ENCODE measurements at places on chromosomes 3 and 15. TPM values are rescaled to one million over a fixed set of nuclear protein-coding genes. Genes with fewer than 3 reads are reported as not detected.
A peak's percentile ranks its signal among the peaks of the same experiment; 100 is the strongest.

GPR149 gene
- not detected for total RNA-seq

- H3K4me3 ChIP-seq: no peak overlapping the region
- no peak for DNase-seq
- no peaks in the 10 kb centered on the region for H3K4me1 ChIP-seq
- peaks cover 6% of the 10 kb centered on the region for H3K27me3 ChIP-seq
These were observed 6.7 kb upstream of the NCEH1 start for GRCh38 chr3:172717493-172718088.

- H3K4me1 ChIP-seq: peaks cover 26% of the 10 kb centered on the region
- peak; percentile 91 for DNase-seq
- peaks cover 10% of the 10 kb centered on the region for H3K36me3 ChIP-seq
- peak within 1 kb of the TSS; percentile 95 for H3K27ac ChIP-seq
These were observed at the start of gene BBX for GRCh38 chr3:107522510-107523288. Gene BBX, plus strand, starts transcription at chr3:107522962. Its CDS starts 187,499 bp downstream, at chr3:107710461.

- no peak for DNase-seq
- no peaks in the 10 kb centered on the region for H3K27me3 ChIP-seq
- H3K4me3 ChIP-seq: no peak overlapping the region
- H3K36me3 ChIP-seq: peaks cover 3% of the 10 kb centered on the region
These were observed 2.4 kb downstream of the TNNC1 start for GRCh38 chr3:52451237-52452083.

MAP1A gene
- 5.6 TPM for total RNA-seq

ZNF197 gene
- 15.6 TPM for total RNA-seq

DNA sequence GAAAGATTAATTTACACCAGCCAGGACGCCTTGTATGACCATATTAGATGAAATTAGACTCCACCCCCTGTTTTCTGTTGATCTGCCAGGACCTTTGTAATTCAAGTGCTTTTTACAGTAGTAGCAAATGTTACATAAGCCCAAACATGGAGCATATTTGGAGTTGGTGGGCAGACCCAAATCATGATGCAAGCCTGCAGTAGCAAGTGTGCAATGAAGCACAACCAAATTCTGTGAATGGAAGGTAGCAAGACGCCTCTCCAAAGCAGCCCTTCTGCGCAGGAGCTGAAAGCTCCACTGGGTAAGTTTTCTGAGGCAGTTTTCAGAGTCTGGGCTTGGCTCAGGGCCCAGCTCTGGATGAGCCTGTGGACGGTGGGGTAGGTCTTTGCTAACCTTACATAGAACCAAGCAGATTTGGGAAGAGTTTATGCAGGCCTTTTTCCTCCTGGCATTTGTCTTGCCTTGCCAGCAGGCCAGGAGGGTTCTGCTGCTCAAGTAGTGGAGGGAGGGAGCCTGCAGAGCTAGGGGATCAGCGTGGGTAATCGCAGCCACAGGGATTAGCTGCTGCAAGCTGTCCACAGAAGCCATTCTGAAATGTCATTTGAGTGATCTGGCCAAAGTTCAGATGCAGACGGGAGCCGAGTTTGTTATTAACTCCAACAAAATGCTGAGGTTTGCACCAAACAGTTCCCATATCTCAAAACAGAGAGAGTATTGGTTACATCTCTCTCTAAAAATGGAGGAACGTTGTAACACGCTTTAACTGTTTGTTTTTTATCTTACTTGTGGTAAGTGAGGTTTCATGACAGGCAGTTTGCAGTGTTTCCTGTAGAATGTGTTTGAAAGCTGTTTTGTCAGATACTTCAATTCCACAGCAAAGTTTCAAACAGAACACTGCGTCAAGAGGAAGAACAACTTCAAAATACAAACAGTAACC lies 55.4 kb downstream of the PSMD6 start:
- H3K4me1 ChIP-seq: peaks cover 85% of the 10 kb centered on the region
- H3K4me3 ChIP-seq: peak overlapping the region; percentile 79
- peak; percentile 51 for DNase-seq

GRCh38 chr3:113514265-113514769 lies 639 bp downstream of the SPICE1 start:
- no peak for DNase-seq
- H3K27me3 ChIP-seq: peaks cover 16% of the 10 kb centered on the region
- peaks cover 11% of the 10 kb centered on the region for H3K4me1 ChIP-seq
- no peak overlapping the region for H3K27ac ChIP-seq
- H3K36me3 ChIP-seq: peaks cover 9% of the 10 kb centered on the region

BRK1 gene
- total RNA-seq: 113 TPM

- no peak for DNase-seq
- no peak overlapping the region for H3K4me3 ChIP-seq
- H3K27ac ChIP-seq: no peak overlapping the region
- H3K36me3 ChIP-seq: no peaks in the 10 kb centered on the region
- no peaks in the 10 kb centered on the region for H3K4me1 ChIP-seq
These were observed 781.6 kb upstream of the CFAP20DC start for GRCh38 chr3:59831394-59831793.

GRCh38 chr3:120559242-120560061 lies 36.7 kb upstream of the NDUFB4 start:
- H3K4me3 ChIP-seq: peak overlapping the region; percentile 31
- H3K36me3 ChIP-seq: no peaks in the 10 kb centered on the region
- peaks cover 11% of the 10 kb centered on the region for H3K4me1 ChIP-seq

COL8A1 gene
- not detected for total RNA-seq

DNA sequence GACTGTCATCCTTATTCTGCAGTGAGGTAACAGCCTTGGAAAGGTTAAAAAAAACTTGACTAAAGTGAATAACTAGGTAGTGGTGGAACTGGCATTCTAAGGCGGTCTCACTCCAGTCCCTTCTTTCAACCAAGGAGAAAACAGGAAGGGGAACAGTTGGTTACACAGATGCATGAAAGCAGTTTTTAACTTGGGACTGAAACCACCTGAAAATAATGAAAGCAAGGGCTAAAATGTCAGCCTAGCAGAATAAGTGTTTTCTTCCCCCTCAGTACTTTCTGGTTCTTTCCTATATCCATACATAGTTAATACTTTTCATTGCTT lies 748 bp upstream of the AVEN start:
- H3K27me3 ChIP-seq: no peaks in the 10 kb centered on the region
- H3K36me3 ChIP-seq: no peaks in the 10 kb centered on the region
- peak overlapping the region; percentile 67 for H3K27ac ChIP-seq

DNA sequence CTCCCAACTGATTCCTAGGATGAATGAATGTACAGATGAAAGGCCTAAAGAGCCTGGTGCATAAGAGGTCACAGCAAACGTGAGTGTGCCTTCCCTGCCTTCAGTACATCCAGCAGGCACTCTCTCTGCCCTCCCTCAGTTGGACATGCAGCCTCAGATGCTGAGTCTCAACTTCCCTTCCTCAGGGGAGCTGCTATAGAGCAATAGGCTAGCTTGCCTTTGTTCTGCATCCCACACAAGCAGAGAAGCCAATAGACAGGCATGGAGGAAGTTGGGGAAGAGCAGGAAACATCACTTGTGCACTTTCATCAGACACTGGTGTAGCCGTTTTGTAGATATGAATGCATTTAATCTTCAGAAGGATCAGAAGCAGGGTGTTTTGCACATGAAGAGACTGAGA lies 147.5 kb upstream of the THBS1 start:
- no peaks in the 10 kb centered on the region for H3K36me3 ChIP-seq
- H3K4me3 ChIP-seq: no peak overlapping the region
- H3K27me3 ChIP-seq: peaks cover 40% of the 10 kb centered on the region
- DNase-seq: no peak
- H3K4me1 ChIP-seq: peaks cover 2% of the 10 kb centered on the region

- peaks cover 6% of the 10 kb centered on the region for H3K27me3 ChIP-seq
- H3K36me3 ChIP-seq: no peaks in the 10 kb centered on the region
- H3K4me3 ChIP-seq: no peak overlapping the region
- no peaks in the 10 kb centered on the region for H3K4me1 ChIP-seq
These were observed 30.4 kb upstream of the WWTR1 start for GRCh38 chr3:149688122-149688757.

- no peak overlapping the region for H3K4me3 ChIP-seq
- H3K36me3 ChIP-seq: no peaks in the 10 kb centered on the region
- no peaks in the 10 kb centered on the region for H3K4me1 ChIP-seq
These were observed 328.3 kb downstream of the MFSD1 start for GRCh38 chr3:159130108-159130507.

DNA sequence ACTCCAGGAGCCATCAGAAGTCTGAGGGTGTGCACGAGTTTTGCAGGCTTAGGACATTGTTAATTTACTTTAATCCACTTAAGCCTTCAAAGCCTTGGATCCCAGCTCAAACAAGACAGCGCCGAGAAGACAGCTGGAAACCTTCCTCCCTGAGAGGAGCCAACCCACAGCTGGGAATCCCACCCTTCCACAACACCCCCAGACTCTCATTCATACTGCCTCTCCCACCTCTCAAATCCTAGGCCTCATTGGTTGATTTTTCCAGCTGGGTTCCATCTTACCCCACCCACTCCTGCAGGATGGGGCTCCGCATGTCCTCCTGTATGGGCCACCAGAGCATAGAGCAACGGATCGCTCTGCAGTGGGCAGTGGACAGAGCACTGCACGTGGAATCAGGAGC lies 80.4 kb downstream of the SEMA5B start:
- no peaks in the 10 kb centered on the region for H3K36me3 ChIP-seq
- no peak for DNase-seq
- H3K27ac ChIP-seq: no peak overlapping the region
- H3K27me3 ChIP-seq: peaks cover 18% of the 10 kb centered on the region
- H3K4me3 ChIP-seq: no peak overlapping the region

- H3K27me3 ChIP-seq: no peaks in the 10 kb centered on the region
- H3K4me3 ChIP-seq: no peak overlapping the region
- H3K36me3 ChIP-seq: no peaks in the 10 kb centered on the region
- no peak overlapping the region for H3K27ac ChIP-seq
- DNase-seq: no peak
These were observed 11.4 kb downstream of the FAM107A start for GRCh38 chr3:58565621-58566397.

DNA sequence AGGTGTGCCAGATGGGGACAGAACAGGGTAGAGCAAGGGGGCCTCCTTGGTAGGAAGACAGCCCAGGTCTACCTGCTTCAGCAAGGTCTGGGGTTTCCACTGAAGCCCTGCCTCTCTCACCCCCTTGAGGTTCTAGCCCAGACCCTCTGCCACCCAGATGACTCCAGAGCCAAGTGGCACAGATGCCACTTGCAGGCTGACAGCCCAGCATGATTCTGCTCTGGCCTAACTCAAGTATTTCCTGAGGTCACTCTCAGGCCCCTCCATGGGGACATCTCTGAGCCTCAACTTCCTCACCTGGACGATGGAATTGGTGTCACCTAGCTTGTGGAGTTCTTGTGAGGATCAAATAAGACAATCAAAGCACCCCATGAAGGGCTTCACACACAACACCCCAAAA lies 23.9 kb downstream of the PLXNB1 start:
- H3K36me3 ChIP-seq: no peaks in the 10 kb centered on the region
- no peak overlapping the region for H3K4me3 ChIP-seq
- no peaks in the 10 kb centered on the region for H3K27me3 ChIP-seq

DNA sequence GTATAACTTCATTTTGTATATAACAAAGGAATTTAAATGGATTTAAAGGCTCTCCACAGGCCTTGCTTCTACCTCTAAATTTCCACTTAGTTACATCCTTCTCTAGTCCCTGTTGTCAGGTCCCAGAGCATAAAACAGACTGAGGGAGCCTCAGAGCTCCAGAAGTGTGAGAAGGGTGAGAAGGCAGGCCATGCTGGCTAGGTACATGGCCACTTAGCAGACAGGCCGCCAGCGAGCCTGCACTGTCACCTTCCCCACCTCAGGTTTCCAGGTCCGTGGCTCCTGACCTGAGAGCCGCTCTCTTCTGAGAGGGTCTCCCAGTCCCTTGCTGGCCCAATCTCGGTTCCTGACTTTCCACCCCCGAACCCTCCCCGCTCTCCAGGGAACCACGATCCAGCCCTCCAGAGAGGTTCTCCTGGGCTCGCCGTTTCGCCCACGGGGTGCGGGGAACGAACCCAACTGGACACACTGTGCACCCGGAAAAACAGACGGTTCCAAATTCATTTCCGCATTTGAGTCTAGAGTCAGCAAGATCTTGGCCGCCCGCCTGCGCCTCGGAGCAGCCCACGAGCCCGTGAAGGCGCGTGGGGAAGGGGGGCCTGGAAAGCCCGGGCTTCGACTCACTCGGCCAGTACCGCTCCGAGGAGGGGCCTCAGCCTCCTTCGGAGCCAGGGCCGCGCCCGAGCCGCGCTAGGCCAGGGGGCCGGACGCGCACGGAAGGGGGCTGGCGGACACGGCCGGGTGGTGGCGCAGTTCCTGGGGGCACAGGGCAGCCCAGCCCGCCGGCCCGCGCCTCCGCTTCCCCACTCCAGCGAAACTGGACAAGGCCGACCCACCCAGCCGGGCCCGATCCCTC lies 16.7 kb upstream of the SOX2 start:
- peaks cover 53% of the 10 kb centered on the region for H3K27me3 ChIP-seq
- H3K4me1 ChIP-seq: peaks cover 8% of the 10 kb centered on the region
- DNase-seq: no peak
- no peak overlapping the region for H3K27ac ChIP-seq
- H3K36me3 ChIP-seq: peaks cover 3% of the 10 kb centered on the region

- peaks cover 4% of the 10 kb centered on the region for H3K27me3 ChIP-seq
- H3K36me3 ChIP-seq: no peaks in the 10 kb centered on the region
- no peak overlapping the region for H3K27ac ChIP-seq
- no peak overlapping the region for H3K4me3 ChIP-seq
- peaks cover 7% of the 10 kb centered on the region for H3K4me1 ChIP-seq
These were observed 60.3 kb downstream of the CHRD start for GRCh38 chr3:184440151-184440550.

DNA sequence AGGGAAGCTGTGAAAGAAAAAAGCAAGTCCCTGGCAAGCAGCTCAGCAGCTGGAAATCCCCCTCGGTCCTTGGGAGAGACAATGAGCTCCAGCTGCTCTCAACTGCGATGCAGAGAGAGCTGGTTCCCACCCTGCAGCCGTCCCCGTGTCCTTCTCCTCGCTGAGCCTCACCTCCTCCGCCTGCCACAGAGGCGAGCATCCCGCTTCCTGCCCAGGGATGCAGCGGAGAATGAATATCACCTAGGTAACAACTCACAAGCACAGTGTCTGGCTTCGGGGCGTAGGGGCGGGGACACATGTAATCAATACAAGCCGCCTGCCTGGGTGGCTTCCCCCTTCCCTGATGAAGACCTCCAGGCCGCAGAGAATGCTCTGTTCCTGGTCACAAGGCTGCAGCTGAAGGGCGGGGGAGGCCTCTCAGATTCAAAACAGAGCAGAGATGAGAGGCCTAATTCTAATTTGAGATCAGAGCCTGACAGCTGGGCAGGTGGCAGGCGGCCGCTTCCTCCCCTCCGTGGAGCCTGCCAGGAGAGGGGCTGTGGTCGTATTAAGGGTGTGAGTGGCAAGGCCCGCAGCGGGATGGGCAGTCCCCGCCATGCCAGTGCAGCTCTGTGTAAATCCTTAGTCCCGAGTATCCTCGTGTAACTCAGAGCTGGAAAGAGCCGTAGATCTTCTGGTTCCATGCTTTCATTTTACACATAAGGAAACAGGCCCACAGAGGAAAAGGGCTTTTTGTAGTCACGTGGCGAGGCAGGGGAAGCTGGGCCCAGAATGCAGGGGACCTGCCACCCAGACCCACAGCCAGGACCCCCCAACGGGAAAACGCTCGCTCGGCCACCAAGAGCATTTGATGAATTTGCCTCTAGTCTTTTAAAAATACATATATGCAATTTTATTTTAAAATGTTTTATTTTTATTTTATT lies 24.3 kb downstream of the ZDHHC19 start:
- H3K4me1 ChIP-seq: peaks cover 43% of the 10 kb centered on the region
- H3K4me3 ChIP-seq: peak overlapping the region; percentile 26
- DNase-seq: no peak
- no peaks in the 10 kb centered on the region for H3K36me3 ChIP-seq

- H3K36me3 ChIP-seq: no peaks in the 10 kb centered on the region
- no peak overlapping the region for H3K27ac ChIP-seq
- no peak for DNase-seq
- H3K4me1 ChIP-seq: peaks cover 3% of the 10 kb centered on the region
- no peaks in the 10 kb centered on the region for H3K27me3 ChIP-seq
- no peak overlapping the region for H3K4me3 ChIP-seq
These were observed 36.2 kb downstream of the LEKR1 start for GRCh38 chr3:156862338-156862737.
